H1 (cell line): ENCODE measurements at places on chromosomes 2 and 18. TPM values are rescaled to one million over a fixed set of nuclear protein-coding genes. Genes with fewer than 3 reads are reported as not detected.

CCL20 gene
- not detected in 2 replicates for total RNA-seq

PLEKHH2 gene
- total RNA-seq, result 3.1 and 5.0 TPM in 2 replicates

DNA sequence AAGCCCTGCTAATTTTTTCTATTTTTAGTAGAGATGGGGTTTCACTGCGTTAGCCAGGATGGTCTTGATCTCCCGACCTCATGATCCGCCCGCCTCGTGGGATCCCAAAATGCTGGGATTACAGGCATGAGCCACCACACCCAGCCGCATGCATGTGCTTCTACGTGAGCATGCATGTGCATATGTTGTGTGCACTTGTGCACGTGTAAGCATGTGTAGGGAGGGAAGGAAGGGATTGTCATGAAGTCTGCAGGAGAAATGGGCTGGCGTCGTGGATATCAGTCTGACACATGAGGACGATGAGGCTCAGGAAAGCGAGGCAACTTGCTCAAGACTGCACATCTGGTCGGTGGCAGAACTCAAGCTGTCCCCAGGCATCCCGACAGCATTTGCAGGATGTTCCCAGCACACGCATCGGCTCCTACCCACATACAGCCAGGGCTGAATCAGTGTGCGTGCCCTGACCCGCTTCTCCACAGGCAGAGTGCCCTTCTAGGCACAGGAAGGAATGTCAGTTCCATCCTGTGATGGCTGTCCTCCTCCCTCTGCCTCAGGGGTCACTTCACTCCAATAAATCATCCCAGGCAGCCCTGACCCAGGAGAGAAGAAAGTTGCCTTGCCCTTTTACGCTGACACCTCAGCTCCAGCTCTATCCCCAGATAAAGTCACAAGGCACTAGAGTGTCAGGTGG lies 49.9 kb upstream of the SLC14A2 start:
- no peak for DNase-seq

DNA sequence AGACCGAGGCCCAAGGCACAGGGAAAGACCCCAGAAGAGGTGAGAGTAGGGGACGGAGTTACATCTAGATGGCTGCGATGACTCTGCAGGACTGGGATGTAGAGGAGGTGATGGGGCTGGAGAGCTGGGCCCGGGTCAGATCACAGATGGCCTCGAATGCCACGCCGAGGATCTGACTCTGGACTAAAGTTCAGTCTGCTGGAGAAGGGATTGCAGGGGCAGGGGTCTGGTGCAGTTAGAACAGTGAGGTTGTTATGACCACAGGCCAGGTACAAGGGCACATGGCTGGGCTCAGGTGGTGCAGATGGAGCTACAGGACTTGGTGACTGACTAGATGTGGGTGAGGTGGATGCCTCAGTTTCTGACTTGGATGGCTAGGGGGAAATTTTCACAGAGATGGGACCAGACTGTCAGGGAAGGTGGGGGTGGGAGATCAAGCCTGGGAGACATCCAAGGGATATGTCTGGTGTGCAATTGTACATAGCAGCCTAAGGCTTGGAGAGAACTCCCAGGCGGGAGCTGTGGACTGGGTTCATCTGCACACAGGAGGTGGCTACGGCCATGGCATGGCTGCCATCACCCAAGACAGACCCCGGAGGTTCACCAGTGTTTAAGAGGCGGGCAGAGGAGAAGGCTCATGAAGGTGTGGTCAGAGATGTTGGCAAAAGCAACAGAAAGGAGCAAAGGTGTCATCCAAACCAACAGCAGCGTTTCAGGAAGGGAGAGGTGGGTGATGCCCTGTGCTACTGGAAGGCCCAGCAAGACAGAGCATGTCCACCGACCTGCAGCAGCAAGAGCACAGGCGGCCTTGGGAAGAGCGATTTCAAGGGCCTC lies 66.9 kb downstream of the CIB4 start:
- no peak for DNase-seq

GRCh38 chr2:16653799-16654198 lies 11.8 kb downstream of the CYRIA start:
- DNase-seq, result no peak

KLHL29 gene
- total RNA-seq, result 4.3 and 4.7 TPM in 2 replicates

- no peak for DNase-seq
Observed at GRCh38 chr18:35362531-35362930, 14.6 kb downstream of the ZNF396 start.

TOGARAM2 gene
- 0.59 and 1.4 TPM in 2 replicates for total RNA-seq

- no peak for DNase-seq
Observed at GRCh38 chr18:13653746-13654433, 72.5 kb downstream of the FAM210A start.

GRCh38 chr2:23525137-23525765 lies 140.3 kb downstream of the KLHL29 start:
- DNase-seq, result no peak

GRCh38 chr2:193963472-193964119 lies 1693.4 kb upstream of the SLC39A10 start:
- DNase-seq, result peak; percentile 50

- no peak for DNase-seq
Observed at GRCh38 chr2:53740170-53740569, 27.4 kb upstream of the CHAC2 start.

- DNase-seq, result no peak
Observed at GRCh38 chr2:143451642-143452281, 322.5 kb downstream of the ARHGAP15 start.

DNA sequence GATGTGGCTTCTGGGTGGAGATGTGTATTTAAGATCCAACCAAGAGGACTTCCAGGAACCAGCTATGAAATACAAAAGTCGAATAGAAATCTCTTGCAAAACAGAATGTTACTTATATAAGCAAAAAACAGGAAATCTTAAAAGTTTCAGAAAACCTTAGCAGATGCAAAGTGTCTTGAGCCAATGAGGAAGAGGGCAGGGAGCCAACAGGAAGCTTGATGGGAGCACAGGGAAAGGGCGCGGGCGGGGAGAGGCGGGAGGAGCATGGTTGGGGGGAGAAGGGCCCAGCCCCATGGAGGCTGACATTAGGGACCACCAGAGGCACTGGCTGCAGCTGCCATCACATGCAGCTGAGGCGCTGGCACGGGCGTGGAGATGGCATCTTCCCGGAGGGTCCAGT lies 203.3 kb downstream of the SNTG2 start:
- DNase-seq, result no peak

- no peak for DNase-seq
Observed at GRCh38 chr2:3751251-3751650, 47.9 kb downstream of the DCDC2C start.

CELF4 gene
- total RNA-seq, result 3.3 and 3.4 TPM in 2 replicates

SERPINE2 gene
- 76.0 and 76.4 TPM in 2 replicates for total RNA-seq

GRCh38 chr2:105912081-105912480 lies 167.4 kb downstream of the NCK2 start:
- no peak for DNase-seq

GRCh38 chr18:22544626-22545025 lies 126.9 kb upstream of the CTAGE1 start:
- DNase-seq, result no peak

DNA sequence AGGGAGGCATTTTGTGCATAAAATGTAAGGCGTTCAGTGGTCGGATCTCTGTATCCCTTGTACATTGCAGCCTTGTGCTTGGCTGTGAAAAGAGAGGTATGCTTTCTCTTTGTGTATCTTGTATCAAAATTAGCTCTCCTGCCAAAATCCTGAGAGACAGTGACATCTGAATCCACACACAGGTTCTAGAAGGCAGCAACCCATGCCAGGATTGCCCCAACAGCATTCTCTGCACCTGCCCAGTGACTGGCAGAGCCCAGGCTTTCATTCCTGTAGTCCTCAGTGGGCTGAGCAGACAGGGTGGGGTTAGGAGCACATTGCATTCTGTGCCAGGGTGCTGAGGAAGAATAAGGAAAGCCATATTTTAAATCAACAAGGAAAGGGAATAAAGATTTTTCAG lies 740.3 kb upstream of the RAB6C start:
- no peak for DNase-seq

DNA sequence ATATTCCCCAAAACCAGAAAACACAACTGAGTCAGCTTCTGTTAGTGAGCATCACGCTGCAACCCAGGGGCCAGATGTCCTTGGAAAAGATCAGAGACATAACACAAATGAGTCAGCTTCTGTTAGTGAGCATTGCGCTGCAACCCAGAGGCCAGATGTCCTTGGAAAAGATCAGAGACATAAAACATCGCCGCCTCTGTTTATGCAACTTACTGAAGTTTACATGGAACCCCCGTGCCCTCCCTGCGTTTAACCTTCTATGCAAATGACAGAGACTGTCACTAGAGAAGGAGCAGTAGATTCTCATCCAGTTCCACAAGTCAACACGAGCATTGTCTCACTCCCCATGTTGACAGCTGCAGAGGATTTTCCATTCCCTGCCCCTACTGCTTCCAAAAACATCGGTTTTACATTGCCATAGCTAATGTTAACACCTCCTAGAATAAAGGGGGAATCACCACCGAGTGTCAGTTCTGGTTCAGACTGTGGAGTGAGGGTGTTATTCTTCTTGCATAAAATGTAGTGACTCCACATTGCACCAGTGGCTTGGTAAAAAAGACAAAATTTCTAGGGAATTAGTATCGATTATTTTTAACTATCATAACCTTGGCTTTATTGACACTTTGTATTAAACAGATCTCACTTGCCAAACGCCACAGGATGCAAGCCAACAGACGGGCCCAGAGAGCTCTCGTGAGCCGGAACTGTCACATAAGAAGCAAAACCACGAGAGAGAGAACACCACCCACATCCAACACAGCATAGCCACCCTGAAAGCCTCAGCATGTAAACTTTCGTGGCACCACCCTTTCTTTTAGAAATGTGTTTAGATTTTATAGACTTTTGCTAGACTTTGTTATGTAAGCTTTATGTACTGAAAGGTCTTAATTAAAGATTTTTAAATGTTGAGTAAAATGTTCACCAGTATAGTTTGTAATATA lies 87.7 kb downstream of the SH3YL1 start:
- DNase-seq, result no peak

DNA sequence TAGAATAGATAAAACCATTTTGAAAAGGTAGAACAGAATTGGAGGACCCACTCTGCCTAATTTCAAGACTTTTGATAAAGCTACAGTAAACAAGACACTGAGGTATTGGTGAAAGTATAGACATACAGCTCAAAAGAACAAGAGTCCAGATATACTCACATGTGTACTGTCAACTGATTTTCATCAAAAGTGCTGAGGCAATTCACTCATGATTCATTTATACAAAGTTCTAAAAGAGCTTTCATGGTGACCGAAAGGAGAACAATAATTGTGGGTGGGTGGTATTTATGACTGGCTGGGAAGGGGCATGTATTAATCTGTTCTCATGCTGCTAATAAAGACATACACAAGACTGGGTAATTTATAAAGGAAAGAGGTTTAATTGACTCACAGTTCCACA lies 7.3 kb downstream of the MAP4K3 start:
- DNase-seq, result no peak

- no peak for DNase-seq
Observed at GRCh38 chr2:77028032-77028600, 494.1 kb downstream of the LRRTM4 start.

DNA sequence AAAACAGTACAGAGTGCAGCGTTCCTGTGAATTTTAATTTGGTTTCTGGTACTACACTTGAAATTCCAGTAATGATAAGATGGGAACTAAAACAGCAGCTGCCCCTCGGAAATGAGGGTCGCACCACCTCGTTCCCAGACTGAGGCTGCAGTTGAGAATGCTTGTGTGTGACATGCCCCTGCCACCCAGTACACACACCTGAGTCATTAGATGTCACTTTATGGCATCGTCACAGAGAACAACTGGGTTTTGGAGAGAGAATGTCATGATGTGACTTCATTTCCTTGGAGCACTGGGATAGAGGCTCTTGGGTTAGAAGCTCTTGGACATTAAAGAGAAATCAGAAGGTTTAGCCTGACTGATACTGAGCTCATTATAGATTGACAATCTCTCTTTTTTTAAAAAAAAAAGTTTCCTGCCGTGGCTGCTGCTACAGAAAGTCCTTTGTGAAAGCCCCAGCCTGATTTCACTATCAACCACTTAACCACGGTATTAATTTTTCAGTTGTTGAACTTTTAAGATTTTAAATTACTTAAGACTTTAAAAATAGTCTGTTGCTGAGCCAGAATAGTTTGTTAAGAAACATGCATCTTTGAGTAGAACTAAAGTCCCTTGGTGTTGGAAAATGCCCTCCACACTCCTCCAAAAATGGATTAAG lies 24.5 kb downstream of the BCL2L11 start:
- DNase-seq, result no peak

CTAGE1 gene
- not detected in 2 replicates for total RNA-seq

GRCh38 chr18:79903071-79903635 lies 48.3 kb downstream of the SLC66A2 start:
- peak; percentile 36 for DNase-seq

ELOA2 gene
- total RNA-seq, result not detected in 2 replicates

LIPT1 gene
- 8.8 and 10.9 TPM in 2 replicates for total RNA-seq
